ENCODE measurements at places on chromosomes 5 and 9.

DNA sequence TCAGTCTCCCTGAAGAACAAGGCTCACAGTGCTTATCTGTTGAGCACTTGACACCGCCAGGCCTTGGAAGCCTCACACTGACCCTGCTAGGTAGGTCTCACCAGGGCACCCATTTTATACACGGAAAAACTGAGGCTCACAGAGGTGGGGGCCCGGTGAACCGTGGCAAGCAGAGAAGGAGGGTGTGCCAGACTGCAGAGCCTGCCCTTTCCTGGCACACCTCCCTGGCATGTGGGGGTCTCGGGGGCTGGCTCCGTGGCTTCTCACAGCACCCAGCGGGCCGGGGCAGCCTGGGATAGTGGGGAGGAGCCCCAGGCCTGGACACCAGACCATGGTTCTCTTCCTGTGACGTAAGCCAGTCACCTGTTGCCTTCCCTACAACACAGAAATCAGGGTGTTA lies 53.7 kb upstream of the IER5L start:
- no peak for DNase-seq

GRCh38 chr5:136677217-136677616 lies 311.9 kb upstream of the TRPC7 start:
- DNase-seq, result no peak

DNA sequence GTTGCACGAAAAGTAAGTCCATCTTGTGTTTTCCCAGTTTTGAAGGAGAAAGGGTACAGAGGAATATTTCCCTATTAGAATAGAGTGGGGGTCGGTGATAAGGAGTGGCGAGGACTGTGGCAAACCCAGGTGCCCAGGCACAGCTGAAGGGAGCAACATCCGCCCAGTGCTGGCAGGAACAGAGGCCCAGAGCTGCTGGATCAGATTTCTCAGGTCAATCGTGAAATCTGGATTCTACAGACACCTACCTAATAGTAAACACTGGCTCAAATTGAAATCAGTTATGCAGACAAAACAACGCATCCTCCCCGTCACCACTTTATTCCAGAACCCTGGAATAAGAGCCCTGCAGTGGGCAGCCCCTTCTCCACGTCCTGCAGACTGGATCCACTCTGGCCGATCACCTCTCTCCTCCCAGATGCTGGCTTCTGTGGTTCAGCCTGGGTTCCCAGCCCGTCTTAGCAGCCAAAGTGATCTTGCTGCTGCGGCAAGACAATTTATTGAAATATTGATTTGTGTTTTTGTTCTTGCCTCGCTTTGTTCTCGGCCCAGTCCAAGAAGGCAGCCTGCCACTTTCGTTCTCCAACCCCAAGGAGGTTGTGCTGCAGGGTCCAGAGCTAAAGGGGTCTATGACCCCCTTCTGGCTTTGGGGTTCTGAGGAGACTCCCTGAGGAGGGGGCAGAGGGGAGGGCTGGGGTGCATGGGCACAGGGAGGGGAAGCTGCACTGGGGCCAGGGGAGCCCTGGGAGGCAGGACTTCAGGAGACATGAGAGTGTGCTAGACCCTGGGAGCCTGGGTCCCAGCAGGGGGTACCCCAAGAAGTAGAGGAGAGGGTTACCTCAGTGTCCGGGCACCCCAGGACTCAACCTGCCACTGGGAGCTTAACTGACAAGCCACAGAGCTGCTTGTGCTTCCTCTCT lies 103.3 kb downstream of the ZNF354C start:
- DNase-seq, result no peak

DNA sequence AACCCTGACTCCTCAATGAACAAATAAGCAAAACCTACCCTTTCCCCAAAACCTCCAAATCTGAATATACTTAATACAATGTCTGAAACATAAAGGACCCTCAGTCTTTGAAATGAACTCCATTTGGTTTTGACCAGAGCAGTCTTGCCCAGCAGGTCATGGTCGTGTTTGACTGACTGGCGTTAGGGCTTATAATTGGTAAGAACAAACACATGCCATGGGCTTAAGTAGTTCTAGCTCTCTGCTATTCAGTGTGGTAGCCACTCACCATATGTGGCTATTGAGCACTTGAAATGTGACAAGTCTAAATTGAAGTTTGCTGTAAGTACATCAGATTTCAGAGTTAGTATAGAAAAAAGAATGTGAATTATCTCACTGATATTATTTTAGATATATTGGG lies 42.1 kb downstream of the LRRTM2 start:
- DNase-seq, result no peak

- DNase-seq, result no peak
These were observed 102.6 kb downstream of the ERCC6L2 start for GRCh38 chr9:95978106-95978505.

GRCh38 chr9:136925414-136926153 lies 19.0 kb downstream of the FBXW5 start:
- no peak for DNase-seq

- no peak for DNase-seq
These were observed 2.5 kb upstream of the TMEM174 start for GRCh38 chr5:73170522-73170921.

GRCh38 chr5:91288118-91288916 lies 94.8 kb downstream of the ARRDC3 start:
- no peak for DNase-seq

GRCh38 chr5:66339896-66340295 lies 195.8 kb downstream of the SREK1 start:
- no peak for DNase-seq

DNA sequence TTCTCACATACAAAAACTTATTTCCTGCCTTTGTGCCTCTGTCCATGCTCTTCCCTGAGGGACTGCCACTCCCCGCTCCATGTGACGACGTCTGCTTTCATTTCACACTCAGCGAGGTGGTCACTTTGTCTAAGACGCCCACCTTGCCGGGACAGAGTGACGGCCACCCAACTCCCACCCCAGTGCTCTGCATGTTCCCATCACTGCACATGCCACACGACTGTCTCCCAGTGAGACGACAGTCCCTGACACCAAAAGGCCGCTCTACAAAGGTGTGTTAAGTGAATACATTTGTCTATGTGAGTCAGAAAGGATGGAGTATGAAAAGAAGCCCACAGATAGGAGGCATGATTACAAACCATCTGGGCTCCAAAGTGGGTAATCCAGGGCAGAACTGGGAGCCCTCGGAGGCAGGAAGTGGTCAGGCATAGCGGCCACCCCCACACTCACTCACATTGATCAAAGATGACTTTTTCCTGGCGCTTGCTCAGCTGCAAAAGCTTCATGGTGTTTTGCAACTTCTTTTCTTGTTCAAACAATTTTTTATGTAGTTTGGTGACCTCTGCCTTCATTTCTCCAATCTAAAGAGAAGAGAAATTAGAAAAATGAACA lies 185.8 kb downstream of the CDK5RAP2 start:
- DNase-seq, result no peak

DNA sequence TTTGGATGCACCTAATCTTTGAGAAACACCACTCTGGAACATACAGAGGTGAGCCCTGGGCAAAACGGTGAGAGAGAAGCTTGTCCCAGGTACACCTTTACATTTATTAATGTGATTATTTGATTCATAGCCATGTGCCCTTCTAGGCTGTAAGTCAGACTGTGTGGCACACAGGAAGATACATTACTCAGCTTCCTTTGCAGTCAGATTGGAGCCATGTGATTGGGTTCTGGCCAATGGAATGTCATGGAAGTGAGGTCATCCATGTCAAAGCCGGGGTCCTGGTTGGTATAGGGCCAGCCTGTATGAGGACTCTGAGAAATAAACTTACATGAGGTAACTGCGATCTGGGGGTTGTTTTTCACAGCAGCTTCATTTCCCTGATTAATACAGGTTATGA lies 106.8 kb upstream of the CD180 start:
- DNase-seq, result no peak

DNA sequence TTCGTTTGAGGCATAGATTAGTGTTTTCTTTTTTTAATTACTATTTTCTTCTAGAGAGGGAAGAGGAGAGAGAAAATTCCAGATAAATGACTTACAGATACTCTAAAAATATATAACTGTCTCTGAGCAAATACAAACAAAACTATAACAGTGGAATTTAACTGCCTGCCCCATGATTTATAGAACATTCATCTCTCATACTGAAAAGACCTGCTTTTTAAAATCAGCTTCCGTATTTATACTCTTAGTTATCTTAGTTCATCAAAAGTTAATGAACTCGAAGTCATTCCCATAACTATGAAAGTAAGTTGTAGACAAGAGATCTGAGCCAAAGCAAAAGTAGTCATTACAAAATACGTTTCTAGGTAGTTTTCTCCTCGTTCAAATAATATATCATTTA lies 123.8 kb upstream of the DMRT1 start:
- no peak for DNase-seq

DNA sequence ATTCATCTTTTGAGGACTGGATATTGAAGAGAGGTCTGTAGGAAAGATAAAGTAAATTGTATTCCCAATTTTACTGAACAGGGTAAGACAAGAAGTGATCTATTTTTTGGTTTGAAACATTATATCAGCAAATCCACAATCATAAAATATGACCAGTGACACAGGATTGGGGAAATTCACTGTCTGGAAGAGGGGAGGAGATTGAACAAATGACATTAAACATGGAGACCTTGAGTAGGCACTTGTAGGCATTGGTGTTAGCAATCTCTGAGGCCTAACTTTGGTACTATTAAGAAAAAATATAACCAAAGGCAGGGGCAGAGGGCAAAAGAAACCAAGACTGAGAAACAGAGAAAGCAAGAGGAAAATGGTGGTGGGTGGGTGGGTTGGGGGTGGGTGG lies 132.6 kb upstream of the TMEM161B start:
- DNase-seq, result no peak

DNA sequence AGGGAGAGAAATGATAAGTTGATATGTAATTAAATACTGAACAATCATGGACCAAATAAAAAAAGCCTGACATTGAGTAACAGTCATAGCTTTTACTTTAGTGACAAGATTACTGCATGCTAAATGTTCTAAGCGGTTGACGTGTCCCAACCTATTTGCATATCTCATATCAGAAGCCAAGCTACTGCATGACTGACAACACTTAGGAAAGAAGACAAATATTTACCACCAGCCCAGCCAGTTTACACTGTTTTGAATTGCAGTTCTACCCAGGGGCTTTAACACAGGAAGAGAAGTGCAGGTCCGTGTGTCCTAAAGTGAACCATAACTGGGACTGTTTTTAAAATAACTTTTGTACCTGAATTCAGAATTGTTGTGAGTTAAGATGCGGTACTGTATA lies 219.9 kb downstream of the PRDM9 start:
- peak; percentile 98 for DNase-seq

DNA sequence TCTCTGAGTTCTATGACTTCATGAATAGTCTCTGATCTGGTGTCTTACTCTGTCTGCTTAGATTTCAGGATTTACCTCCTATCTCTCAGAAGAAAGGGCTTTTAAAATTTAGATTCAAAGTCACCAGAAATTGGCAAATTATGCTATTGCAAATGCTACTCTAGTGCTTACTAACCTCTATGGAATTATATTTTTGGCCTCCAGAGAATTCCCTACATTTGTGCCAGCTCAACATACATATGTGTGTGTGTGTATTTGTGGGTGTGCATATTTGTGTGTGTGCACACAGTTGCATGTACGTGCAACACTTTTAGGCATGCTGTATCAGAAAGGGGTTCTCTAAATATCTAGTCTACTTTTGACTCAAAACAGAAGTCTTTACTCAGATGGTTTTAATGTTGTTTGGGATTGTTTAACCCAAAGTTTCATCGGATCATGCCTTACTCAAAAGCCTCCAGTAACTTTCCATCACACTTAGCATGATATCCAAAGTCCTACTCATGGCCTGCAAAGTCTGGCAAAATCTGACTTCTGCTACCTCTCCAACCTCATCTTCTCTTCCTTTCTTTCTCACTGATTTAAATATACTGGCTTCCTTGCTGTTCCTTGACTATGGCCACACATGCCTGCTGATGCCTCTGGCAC lies 147.6 kb upstream of the NR3C1 start:
- no peak for DNase-seq

DNA sequence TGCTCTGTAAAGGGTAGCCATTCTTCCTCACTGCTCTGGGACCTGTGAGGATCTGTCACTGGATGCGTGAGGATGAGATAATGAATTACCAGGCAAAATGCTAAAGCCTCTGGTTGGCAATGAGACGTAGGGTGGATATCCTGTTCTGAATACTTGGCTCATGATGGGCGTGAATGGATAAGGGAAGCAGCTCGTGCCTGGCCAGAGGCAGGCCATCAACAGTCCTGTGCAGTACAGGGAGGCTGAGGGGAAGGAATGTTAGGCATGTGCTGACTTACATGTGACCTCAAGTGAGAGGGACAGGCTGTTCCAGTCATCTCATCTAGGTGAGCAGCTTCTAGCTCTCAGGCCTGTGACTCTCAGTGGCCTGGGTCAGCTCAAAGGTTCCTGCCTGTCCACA lies 172.8 kb downstream of the CARTPT start:
- no peak for DNase-seq

- no peak for DNase-seq
These were observed 51.7 kb downstream of the NUP155 start for GRCh38 chr5:37319037-37319782.

DNA sequence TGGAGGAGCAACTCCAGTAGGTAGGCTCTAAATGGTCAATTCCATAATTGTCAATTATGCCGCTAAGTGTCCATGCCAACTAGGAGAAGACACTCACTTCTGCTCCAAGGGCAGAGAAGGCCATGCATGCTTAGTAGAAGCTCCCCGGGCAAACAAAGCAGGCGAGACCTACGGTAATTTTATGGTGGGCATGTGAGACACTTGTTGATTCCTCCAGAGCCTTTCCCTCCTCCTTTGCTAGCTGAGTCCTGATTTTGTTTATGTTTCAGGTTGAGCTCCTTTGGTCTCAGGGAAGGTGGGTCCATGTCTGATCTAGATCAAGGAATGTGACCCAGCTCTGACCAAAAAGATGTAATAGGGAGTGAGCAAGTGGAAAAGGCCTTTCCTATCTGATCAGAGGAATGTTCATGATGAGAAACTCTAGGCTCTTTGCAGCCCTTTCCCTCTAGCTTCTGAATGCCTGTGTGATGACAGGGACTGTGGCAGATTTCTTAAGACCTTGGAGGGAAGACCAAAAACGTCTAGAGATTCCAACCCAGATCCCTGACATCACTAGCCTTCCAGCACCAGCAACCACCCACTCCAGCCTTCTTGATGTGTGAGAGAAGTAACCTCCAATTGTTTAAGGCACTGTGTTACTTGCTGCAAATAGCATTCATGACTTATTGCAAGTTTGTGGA lies 7.7 kb upstream of the CPEB4 start:
- no peak for DNase-seq

- DNase-seq, result no peak
These were observed 51.2 kb downstream of the MAPKAP1 start for GRCh38 chr9:125655691-125656410.

DNA sequence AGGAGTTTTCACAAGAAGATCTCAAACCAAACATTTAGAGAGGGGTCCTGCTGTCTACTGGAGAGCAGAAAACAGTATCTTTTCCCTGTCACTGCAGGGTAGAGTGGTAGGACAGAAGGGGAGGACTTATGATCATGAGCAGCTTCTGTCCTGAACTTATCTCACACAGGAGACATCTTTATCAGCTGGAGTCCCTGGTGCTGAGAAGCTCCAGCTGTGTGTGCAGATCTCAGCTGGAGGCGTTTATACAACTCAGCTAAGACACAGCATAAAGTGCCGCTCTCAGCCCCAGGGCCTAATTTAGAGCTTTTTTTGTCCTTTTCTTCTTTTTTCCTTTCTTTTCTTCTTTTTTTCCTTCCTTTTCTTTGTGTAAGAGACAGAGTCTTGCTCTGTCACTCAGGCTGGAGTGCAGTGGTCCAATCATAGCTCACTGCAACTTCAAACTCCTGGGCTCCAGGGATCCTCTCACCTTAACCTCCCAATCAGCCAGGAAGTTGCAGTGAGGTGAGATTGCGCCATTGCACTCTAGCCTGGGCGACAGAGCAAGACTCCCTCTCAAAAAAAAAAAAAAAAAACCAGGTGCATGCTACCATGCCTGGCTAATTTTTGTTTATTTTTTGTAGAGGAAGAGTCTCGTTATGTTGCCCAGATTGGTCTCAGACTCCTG lies 31.9 kb downstream of the CCDC125 start:
- DNase-seq, result no peak
